ENCODE measurements at places on chromosomes 3 and 15. TPM values are rescaled to one million over a fixed set of nuclear protein-coding genes. Genes with fewer than 3 reads are reported as not detected.

GOLGA8B gene
- 146 TPM for total RNA-seq

CHRD gene
- 21.7 TPM for total RNA-seq

MESP2 gene
- 1.8 TPM for total RNA-seq

INAFM2 gene
- 63.8 TPM for total RNA-seq

- no peaks in the 10 kb centered on the region for H3K27me3 ChIP-seq
- no peaks in the 10 kb centered on the region for H3K36me3 ChIP-seq
- H3K4me3 ChIP-seq = no peak overlapping the region
- no peak for DNase-seq
Measured at GRCh38 chr15:69392352-69392751, 21.8 kb upstream of the KIF23 start.

DNA sequence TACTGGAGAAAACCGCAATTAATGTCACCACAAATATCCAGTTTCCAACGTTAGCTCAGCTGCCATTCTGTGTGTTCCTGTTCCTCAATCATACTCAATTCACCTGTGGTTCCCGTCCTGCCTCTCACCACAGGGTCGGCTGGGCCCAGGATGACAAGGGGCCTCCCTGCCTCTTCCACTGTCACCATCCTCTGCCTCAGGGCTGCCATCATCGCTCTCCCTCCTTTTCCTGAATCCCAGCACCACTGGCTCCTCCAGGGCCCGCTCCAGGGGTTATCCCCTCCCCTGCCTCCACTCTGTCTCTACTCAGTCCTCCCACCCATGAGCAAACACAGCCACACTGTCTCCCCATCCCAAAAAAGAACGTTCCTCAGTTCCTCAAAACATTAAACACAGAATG, 170.9 kb upstream of the NSMCE3 start:
- no peak overlapping the region for H3K4me3 ChIP-seq
- H3K27me3 ChIP-seq = no peaks in the 10 kb centered on the region
- H3K36me3 ChIP-seq = no peaks in the 10 kb centered on the region
- H3K4me1 ChIP-seq = no peaks in the 10 kb centered on the region

- no peaks in the 10 kb centered on the region for H3K27me3 ChIP-seq
- DNase-seq = no peak
- no peaks in the 10 kb centered on the region for H3K36me3 ChIP-seq
- no peaks in the 10 kb centered on the region for H3K4me1 ChIP-seq
Measured at GRCh38 chr3:150494411-150494977, 51.8 kb downstream of the SERP1 start.

GRCh38 chr3:67094774-67095173, 96.7 kb downstream of the KBTBD8 start:
- no peak for DNase-seq
- no peaks in the 10 kb centered on the region for H3K27me3 ChIP-seq
- H3K4me3 ChIP-seq = no peak overlapping the region
- H3K36me3 ChIP-seq = no peaks in the 10 kb centered on the region
- no peak overlapping the region for H3K27ac ChIP-seq
- no peaks in the 10 kb centered on the region for H3K4me1 ChIP-seq

DNA sequence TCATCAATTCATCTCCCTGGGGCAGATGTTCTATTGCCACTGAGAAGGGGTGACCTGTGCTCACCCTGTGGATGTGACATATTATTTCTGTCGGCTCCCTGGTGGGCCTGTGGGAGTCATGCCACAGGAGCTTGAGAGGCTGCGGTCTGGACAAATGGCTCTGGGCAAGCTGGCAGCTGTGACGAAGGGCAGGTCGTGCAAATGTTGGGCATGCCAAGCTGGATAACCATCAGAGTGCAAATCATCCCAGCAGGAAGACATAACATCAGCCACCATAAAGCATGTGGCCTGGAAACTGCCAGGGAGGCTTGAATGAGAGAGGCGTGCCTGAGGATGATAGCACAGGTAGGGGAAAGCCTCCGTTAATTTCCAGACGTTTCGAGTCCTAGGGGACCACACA, 45.3 kb upstream of the FAM3D start:
- H3K4me3 ChIP-seq = no peak overlapping the region
- no peaks in the 10 kb centered on the region for H3K36me3 ChIP-seq
- H3K27ac ChIP-seq = no peak overlapping the region
- DNase-seq = no peak
- no peaks in the 10 kb centered on the region for H3K4me1 ChIP-seq
- no peaks in the 10 kb centered on the region for H3K27me3 ChIP-seq

- no peak overlapping the region for H3K4me3 ChIP-seq
- no peak for DNase-seq
- H3K36me3 ChIP-seq = no peaks in the 10 kb centered on the region
- H3K4me1 ChIP-seq = no peaks in the 10 kb centered on the region
- no peaks in the 10 kb centered on the region for H3K27me3 ChIP-seq
Measured at GRCh38 chr3:18080198-18080689, 337.8 kb upstream of the TBC1D5 start.

DNA sequence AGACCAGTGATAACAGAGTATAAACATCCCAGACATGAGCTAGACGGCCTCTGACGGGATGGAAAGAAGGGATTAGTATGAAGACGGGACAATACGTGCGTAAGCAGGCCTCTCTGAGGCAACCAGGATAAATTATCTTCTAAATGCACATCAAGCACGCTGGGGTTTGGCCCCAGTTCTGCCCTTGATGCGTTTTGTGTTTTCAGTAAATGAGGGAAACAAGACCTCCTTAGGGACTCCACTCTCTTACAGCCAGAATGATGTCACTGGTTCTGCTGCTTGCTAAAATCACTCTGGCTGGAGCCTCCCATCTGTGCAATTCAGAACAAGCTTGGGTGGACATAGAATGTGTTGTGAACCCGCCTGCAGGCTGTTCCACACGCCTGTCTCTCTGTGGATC, 156.0 kb upstream of the MCTP2 start:
- DNase-seq = no peak
- H3K27ac ChIP-seq = no peak overlapping the region
- H3K27me3 ChIP-seq = no peaks in the 10 kb centered on the region
- no peak overlapping the region for H3K4me3 ChIP-seq

All from thoracic aorta (tissue), 2 donors.